ENCODE measurements at places on chromosomes 7 and 10.
A peak's percentile ranks its signal among the peaks of the same experiment; 100 is the strongest.

DNA sequence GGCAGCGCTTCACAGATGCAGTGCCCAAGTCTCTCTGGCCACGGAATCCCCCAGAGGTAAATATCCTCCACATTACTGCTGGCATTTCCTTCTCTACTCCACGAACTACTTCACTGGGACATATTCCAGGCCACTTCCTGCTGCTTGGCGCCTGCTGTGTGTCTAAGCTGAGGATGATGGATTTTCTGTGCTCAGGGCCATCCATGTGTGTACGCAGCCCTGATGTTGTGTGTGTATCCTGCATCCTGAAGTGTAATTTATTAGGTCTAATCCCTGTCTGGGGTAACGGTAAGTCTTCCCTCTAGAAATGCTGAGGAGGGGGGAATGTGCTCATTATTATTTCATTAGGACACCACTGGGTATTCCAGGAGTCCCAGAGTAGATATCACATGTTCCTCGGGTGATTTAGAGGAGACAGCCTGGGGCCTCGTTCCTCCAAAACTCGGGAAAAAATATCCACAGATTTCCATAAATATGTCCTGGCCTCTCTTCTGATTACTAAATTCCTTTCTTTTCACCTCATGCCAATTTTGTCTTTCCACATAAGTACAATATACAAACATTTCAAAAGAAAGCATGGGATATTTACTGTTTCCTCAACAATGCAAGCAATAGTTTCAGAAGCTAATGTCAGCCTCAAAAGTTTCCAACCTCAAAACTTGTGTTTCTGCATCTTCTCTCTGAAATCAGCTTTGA is 25.5 kb upstream of the HABP2 start:
- DNase-seq = no peak

GRCh38 chr10:23386052-23386451 is 41.5 kb upstream of the C10orf67 start:
- DNase-seq = no peak

GRCh38 chr10:86306628-86307278 is 59.8 kb downstream of the GRID1 start:
- peak; percentile 39 for DNase-seq

DNA sequence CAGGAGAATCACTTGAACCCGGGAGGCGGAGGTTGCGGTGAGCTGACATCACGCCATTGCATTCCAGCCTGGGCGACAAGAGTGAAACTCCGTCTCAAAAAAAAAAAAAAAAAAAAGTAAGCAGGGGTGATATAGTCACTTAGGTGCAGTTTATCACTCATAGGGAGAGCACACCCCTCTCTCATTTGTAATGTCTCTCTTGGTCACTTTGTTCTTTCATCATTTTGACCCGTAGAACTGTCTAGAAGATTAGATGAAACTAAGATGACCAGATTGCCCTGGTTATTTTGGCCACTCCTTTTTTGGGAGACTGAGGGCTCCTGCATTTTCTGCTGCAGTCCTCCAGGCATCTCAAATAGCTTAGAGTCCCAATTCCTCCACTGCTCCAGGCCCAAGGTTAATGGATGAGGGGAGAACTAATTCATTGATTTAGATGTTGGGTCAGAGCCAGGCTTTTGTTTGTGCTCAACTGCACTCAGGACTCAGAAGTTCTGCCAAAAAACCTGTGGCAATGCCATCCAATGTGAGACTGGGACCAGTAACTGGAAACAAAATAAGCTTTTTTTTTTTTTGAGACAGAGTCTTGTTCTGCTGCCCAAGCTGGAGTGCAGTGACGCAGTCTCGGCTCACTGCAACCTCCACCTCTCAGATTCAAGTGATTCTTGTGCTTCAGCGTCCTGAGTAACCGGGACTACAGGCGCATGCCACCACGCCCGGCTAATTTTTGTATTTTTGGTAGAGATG is 50.0 kb upstream of the CAMK1D start:
- DNase-seq = no peak

DNA sequence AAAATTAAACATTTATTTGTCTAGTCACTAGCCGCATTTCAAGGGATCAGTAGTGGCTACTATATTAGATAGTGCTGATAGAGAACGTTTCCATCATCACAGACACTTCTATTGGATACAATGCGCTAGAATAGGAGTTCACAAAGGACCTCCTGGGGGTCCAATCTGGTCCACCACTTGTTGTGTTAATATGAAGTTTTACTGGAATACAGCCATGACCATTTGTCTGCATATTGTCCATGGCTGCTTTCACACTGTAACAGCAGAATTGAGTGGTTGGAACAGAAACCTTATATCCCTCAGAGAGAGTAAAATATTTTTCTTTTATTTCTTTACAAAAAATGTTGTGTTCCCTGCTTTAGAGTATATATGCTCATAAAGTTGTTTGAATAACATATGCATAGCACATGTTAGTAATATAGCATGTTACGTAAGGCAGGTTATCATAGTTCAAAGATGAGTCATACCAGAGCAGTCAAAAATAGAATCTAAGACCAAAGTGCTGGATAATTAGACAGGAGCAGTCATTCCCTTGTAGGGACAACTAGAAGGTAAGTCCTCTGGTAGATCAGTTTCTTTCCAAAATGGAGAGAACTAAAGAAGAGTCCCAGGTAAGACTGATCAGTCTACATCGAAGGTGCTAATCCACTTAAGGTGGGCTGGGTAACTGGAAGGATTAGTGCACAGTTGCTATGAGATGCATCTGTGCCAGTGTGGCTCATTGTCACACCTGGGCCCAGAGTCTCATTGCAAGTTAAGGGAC is 14.9 kb downstream of the BZW2 start:
- DNase-seq = peak; percentile 40

DNA sequence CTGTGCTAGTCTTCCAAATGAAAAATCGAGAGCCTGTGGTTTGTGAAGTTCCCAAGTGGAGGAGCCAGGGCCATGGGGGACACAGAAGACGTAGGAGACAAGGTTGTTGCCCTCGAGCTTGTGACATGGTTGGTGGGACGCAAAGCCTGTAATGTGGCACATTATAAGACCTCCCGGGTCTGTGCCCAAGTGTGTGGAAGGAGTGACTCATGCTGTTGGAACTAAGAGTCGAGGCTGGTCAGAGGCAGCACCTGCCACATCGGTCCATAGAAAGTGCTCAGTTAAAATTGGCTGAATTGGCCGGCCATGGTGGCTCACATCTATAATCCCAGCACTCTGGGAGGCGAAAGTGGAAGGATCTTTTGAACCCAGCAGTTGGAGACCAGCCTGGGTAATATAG is 27.0 kb upstream of the PODXL start:
- DNase-seq = peak; percentile 42

Data from ACHN (cell line).